Effector CD4-positive, alpha-beta T cell (primary cell): ENCODE measurements at places on chromosomes 7 and 10.

DNA sequence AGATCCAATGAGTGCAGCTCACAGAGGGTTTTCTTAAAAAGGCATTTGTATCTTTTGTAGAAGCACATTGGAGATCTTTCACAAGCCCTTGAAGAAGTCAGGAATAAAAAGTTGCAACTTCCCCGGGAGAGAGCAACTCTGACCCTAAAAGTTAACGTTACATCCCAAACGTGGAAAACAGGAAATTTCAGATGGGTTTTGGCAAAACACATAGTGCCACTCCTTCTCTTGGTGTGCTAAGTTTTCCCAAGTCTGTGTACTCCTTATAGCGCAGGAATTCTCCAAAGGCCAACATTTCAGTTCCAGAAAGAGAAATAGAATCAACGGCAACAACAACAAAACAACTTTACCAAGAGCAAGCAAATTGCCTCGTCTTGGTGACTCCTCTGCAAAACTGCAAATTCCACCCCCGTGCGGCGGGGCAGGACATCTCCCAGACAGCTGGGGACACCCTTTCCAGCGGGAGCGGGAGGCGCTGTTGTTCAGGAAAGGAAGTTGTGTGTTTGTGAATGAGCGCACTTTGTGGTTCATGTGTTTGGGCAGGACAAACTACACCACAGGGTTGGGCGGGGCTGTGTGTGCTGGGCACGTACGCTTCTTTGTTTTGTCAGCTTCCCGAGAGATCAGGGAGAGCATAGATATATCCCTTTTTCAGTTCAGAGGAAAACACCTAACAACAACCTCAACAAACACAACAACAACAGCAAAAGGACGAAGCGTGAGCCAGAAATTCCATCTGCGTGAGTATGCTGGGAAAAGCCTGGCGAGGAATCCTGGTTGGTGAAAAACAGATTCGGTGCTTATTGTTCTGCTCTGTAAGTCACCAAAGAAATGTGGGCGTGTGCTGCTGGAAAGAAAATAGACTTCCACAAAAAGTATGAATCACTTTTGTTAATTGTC lies 294.7 kb upstream of the PITRM1 start:
- DNase-seq, result no peak

DNA sequence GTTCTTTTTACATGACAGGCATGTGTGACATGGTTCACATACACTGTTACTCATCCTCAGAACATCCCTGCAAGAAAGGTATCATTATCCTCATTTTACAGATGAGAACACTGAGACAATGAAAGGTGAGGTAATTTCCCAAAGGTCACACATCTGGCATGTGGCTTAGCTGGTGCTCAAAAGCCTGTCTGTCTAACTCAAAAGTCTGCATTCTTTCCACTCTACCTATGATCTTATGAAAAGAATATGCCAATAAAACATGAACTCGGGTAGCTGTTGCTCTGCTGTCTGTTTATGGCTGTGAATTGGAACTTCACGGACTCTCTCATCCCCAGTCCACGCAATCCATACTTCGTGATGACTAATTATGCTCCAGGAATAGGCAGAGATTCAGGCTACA lies 79.0 kb upstream of the ODAD2 start:
- no peak for DNase-seq

DNA sequence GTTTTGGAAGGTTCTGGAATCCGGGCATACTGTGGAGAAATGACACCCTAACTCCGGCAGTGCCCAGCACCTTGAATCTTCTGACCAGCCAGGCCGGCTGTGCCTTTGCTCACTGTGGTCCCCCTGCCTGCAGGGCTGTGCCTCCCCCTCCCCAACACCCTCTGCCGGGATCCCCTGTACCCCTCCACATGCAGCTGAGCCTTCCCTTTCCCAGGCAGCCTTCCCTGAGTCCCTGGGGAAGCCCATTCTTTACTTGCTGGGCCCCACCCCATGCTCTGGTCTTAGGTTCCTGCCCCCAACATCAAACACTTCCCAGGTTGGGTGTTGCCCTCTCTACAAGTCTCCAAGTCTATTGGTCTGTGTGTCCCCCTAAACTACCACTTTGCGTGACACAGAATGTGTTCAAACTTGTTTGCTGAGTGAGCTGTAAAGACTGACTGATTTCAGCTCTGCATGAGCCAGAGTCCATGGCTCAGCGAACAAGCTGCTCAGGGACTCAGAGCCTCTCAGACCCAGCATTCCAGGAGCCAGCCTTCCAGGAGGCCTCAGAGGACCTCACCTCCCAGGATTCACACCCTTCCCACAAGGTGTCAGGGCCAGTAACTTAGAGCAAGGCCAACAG lies 31.6 kb downstream of the CALML5 start:
- DNase-seq, result no peak

DNA sequence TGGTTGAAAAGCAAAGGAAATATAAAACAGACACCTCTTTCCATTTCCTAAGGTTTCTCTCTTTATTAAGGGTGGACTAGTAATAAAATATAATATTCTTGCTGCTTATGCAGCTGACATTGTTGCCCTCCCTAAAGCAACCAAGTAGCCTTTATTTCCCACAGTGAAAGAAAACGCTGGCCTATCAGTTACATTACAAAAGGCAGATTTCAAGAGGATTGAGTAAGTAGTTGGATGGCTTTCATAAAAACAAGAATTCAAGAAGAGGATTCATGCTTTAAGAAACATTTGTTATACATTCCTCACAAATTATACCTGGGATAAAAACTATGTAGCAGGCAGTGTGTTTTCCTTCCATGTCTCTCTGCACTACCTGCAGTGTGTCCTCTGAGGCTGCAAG lies 154.4 kb upstream of the LANCL2 start:
- no peak for DNase-seq

DNA sequence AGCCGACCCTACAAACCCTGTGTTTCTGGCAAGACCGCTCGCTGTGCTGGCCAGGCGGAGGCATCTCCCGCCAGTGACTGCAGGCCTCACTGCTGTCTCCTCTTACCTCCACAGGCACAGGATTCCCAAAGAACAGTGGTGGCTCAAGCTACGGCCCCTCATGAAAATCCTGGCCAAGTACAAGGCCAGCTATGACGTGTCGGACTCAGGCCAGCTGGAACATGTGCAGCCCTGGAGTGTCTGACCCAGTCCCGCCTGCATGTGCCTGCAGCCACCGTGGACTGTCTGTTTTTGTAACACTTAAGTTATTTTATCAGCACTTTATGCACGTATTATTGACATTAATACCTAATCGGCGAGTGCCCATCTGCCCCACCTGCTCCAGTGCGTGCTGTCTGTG lies 36.2 kb downstream of the PITRM1 start:
- DNase-seq, result no peak

- DNase-seq, result no peak
Measured at GRCh38 chr7:71665716-71666115, 533.8 kb downstream of the GALNT17 start.

DNA sequence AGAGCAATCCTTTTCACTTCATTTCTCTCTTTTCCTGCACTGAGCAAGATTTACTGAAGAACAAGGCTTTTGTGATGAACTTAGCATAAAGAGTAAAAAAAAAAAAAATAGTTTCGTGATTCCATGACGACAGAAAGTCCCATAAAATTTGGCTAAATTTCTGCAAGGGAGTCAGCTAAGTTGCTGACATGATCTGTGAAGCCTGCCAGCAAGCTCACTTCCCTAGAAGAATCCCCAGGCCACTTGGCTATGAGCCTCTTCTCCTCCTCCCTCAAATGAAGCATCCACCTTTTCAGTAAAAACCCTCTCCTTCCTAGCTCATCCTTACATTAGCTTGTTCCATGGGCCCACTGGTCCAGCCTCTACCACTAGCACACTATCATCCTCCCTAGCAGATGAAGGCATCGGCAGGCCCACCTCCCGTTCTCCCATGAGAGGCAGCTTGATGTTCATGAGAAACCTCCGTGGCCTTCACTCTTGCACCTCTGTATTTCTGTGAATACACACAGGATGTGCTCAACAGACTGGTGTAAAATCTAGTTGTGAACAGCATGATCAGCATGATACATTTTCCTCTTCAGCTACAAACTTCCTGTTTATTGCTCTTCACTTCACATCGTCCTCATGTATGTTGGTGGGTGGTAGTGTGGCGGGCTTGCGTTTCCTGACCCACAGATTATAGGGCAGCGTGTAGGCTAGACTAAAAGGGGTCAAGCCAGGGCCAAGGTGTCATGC lies 30.9 kb downstream of the GIMAP8 start:
- peak; percentile 39 for DNase-seq

GRCh38 chr10:133400624-133401424 lies 6.9 kb downstream of the MTG1 start:
- DNase-seq, result no peak

DNA sequence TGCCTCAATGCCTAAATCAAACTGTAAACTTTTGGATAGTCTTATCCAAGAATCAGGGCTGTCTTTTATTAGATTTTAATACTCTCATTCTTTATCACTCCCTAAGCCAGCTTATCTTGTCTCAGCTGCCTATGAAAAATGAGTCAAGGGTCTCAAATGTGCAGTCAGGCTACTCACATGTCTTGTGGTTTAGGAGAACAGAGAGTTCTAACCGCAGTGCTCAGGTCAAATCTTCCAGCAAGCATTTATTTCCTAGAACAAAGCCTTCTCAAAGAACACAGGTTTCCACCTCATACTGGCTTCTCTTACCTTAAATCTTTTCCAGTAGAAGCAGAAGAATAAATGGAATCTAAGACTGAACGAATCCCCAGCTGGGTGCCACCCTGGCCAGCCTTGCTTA lies 23.5 kb downstream of the HTR5A start:
- DNase-seq, result no peak

DNA sequence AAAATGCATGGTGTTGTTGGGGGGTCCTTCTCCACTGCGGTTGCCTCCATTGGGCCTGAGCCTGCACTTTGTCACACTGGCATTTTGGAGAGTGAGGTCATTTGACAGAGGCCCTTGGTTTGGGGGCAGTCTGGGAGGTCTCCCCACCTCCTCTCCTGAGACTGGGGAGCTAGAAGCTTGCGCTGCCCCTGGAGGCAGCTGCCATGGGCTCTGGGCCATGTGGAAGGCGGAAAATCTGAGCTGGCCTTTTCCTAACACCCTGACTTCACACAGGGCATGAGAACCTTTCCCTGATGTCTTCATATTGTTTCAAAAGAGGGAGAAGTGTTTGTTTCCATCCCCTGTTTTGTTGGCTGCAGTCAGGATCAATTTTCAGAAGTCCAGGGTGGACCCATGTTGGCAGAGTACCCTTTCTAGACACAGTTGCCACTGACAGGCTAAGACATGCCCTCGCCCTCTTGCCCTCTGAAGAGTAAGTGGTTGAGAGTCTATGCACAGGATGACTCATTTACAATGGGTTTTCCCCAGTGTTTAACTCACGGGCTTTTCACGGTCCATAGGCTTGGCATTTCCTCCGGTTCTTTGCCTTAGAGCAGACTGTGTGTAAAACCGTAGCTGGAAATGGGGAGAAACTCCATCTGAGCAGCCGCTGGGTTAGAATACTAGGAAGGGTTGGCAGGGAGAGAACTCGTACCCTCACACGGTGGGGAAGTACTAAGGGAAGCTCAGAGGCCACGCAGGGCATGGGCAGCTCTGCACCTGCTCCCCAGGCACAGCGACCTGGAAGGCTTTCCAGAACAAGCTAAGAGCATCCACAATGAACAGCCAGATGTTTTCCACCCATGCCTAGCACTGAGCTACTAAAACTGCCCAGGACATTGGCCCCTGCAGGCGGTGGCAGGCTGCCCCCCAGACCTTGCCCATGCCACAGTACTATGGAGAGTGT lies 655.0 kb downstream of the SDK1 start:
- DNase-seq, result no peak

DNA sequence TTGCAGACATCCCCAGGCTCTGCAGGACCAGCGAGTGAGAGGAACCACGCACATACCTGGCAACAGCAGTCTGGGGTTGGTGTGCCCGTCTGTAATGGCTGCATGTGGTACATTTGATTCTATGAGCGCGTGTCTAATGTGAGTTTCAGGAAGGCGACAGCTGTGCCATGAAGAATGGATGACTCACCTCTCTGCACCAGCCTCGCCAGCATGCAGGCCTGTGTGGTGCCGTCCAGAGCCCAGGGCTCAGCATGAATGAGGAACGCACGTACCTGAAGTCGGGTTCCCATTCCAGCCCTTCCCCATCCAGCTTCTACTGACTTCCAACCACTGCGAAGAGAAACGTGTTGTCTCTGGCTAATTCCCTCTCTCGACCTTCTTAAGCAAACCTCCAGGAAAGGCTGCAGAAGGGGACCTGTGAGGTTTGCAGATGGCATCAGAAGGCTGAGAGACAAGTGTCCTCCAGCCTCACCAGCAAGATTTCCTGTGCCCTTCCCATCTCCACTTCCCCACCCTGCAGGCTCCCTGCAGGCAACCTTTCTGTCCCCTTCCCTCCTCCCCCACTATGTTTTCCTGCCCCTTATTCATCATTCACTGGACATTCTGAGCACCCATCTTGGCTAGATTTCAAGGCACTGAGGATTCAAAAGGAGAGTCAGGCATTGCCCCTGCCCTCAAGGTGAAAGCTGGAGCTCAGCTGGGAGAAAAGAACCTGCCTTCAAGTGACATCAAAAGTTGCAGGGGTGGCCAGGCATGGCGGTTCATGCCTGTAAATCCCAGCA lies 54.3 kb downstream of the ASB13 start:
- no peak for DNase-seq

- no peak for DNase-seq
Measured at GRCh38 chr10:27658788-27659187, 86.8 kb downstream of the MKX start.

- no peak for DNase-seq
Measured at GRCh38 chr7:68155676-68156075, 1159.0 kb downstream of the TYW1 start.

DNA sequence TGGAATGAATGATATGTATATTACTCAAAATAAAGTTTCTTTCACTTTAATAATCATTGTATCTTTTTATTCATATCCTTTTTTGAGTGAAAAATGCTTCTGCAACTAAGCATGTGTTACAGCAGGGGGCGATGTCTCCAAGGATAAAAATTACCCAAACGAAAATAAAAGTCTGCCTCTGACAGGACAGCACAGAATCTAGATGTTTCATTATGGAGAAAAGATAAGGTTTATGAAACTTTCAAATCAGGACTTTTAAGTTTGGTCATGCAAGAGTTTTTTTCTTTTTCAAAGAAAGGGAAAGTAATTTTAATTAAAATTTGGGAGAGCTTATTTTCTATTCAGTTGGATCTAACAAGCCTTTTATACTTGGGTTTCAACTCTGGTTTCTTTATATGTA lies 48.4 kb downstream of the TES start:
- DNase-seq, result peak; percentile 11

GRCh38 chr7:148903504-148903903 lies 19.4 kb upstream of the EZH2 start:
- DNase-seq, result no peak

- DNase-seq, result no peak
Measured at GRCh38 chr10:80406204-80406603, 2.1 kb upstream of the PRXL2A start.

GRCh38 chr7:68107968-68108367 lies 1111.3 kb downstream of the TYW1 start:
- no peak for DNase-seq

GRCh38 chr7:13169356-13169755 lies 481.9 kb downstream of the ARL4A start:
- DNase-seq, result no peak

GRCh38 chr7:45221896-45222604 lies 64.5 kb downstream of the RAMP3 start:
- DNase-seq, result no peak

GRCh38 chr10:27242951-27243551 lies 2.5 kb upstream of the ACBD5 start:
- DNase-seq, result peak; percentile 51

GRCh38 chr10:89494575-89494974 lies 40.8 kb downstream of the SLC16A12 start:
- DNase-seq, result no peak
